ENCODE measurements at places on chromosomes 6 and 20.

DNA sequence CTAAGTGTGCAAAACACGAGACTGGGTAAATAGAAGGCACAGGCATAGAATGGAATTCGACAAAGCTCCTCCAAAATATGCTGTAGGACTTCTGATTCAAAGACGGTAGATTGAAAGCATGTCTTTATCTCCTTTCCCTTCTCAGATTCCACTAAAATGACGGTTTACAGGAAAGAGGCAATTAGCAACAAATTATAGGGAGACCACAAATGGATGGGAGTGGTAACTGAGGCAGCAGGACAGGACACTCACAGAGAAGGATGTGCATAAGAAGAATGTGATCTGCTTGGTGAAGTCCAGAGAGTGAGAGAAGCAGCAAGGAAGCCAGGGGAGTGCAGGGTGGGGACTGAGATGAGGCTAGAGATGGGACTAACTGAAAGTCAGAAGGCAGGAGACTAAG lies 113.4 kb upstream of the MRPS10 start:
- DNase-seq: no peak

GRCh38 chr6:135475292-135475886 lies 22.2 kb downstream of the AHI1 start:
- DNase-seq: peak; percentile 89

DNA sequence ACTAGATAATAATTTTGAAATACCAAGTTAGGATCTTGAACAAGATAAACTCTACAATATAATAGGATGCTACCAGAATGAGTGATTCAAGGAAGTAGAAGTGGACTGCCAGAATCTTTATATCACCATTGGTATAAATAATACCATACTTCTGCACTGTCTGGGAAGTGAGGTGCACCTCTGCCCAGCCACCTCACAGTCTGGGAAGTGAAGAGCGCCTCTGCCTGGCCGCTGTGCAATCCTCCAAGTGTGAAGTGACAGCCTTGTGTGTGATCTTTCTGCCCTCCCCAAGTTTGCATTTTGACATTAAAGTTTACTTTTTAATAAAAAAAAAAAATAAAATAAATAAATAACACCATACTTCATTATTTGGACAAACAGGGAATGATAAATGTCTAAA lies 18.8 kb downstream of the LATS1 start:
- no peak for DNase-seq

GRCh38 chr6:135461208-135461607 lies 36.3 kb downstream of the AHI1 start:
- peak; percentile 15 for DNase-seq

GRCh38 chr20:40592941-40593340 lies 96.1 kb downstream of the MAFB start:
- DNase-seq: no peak

DNA sequence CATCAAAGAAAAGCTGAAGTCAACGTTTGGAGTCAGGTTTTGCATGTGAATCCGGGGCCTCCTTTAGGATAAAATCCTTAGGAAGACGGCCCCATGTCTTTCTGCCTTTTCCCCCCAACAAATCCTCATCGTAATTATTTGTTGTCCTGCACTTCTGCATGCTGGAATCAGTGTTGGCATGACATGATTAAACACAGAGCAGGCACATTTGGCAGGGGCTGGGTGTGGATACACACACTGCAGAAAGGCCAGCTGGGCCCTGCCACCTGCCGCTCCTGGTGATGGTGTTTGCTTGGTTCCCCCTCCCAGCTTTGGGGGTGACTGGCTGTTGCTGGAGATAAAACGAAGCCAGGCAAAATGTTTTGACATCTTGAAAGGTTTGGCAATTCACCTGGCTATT lies 46.3 kb upstream of the FOXA2 start:
- DNase-seq: no peak

GRCh38 chr6:88749849-88750248 lies 213.6 kb downstream of the RNGTT start:
- no peak for DNase-seq

DNA sequence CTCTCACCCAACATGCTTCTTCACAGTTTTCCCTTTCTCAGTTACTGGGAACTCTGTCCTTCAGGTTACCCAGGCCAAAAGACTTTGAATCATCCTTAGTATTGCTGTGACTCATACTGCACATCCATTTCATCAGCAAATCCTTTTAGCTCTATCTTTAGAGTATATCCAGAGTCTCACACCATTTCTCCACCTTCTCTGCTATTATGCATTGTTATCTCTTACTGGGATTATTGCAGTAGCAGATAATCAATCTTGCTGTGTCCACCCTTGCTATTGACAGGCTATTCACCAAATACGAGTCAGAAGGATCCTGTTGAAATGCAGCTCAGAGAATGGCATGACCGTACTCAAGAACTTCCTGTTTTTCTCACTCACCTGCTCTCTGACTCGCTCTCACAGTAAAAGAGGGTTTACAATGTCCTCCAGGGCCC lies 57.3 kb downstream of the BCKDHB start:
- DNase-seq: peak; percentile 82

- no peak for DNase-seq
Observed at GRCh38 chr6:43780941-43781928, 11.2 kb downstream of the VEGFA start.

GRCh38 chr20:42336576-42336975 lies 718.4 kb upstream of the CHD6 start:
- no peak for DNase-seq

DNA sequence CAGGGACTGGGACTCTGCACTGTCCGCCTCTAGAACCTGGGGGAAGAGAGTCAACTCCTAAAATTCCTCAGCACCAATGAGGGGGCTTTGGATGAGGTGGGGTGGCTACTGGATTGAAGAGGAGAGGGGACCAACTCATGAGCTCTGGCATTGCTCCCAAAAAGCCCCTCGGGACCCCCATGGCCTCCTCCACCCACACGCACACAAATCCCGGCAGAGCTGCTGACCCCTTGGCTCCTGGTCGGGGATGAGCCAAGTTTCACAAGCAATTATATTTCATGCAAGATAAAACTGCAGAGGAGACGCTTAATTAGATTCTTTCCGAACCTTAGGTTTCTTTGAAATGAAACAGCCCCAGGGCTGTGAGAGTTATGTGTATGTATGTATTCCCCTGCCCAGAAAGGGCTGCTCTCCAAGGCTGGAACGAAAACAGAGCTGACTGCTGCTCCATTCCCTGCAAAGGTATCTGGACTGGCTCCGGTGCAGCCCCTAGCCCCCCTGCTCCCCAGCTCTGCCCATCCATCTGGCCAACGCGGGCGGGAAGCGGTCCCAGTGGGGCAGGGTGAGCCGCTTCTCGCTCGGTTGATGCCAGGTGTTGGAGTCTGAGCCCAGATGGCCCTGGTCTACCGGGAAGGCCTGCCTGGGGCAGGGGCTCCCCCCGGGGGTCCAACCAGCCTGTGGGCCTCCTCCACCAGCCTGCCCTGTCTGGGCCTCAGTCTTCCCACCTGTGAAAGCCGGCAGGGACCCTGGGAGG lies 46.8 kb upstream of the STX16 start:
- DNase-seq: no peak

GRCh38 chr6:47733879-47734558 lies 35.6 kb downstream of the ADGRF4 start:
- DNase-seq: peak; percentile 16

GRCh38 chr20:35269055-35269781 lies 8.7 kb downstream of the MMP24OS start:
- DNase-seq: peak; percentile 45

GRCh38 chr6:1482381-1483166 lies 93.2 kb downstream of the FOXF2 start:
- no peak for DNase-seq

- DNase-seq: no peak
Observed at GRCh38 chr6:139967497-139967896, 593.0 kb upstream of the CITED2 start.

DNA sequence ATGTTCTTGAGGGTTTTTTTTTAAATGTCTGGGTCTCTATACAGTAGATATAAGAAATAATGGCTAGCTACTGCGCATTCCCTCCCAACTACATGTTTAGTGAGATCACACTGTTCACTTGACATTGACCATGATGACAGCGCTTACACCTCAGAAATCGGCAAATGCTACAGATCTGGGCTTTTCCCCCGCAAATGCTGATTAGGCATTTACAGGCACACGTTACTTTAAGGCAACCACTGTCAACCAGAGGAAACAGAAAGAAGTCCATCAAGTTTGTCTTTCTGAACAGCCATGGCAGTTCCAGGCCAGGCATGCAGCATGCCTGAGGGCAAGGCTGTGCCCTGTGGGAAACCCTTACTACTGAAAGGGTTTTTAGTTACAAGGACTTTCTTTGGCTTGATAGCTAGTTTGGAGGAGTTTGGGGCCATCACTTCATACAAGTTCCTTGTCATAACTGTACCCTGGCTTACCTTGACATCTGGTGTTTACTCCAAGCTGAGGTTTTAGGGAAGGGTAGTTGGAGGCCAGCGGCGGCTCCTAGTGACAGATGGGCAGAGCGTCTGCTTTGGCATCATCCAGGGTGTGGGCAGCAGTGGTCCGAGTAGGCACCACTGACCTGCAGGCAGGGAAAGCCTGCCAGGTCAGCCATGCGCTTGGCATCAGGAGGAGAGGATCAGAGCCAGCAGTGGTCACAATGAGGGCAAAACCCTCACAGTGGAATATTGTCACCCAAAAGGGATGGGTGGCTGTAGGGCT lies 43.0 kb downstream of the CFAP61 start:
- DNase-seq: no peak

- DNase-seq: peak; percentile 71
Observed at GRCh38 chr6:127190552-127190951, 72.1 kb downstream of the RSPO3 start.

- DNase-seq: no peak
Observed at GRCh38 chr6:159201336-159201735, 32.1 kb downstream of the FNDC1 start.

DNA sequence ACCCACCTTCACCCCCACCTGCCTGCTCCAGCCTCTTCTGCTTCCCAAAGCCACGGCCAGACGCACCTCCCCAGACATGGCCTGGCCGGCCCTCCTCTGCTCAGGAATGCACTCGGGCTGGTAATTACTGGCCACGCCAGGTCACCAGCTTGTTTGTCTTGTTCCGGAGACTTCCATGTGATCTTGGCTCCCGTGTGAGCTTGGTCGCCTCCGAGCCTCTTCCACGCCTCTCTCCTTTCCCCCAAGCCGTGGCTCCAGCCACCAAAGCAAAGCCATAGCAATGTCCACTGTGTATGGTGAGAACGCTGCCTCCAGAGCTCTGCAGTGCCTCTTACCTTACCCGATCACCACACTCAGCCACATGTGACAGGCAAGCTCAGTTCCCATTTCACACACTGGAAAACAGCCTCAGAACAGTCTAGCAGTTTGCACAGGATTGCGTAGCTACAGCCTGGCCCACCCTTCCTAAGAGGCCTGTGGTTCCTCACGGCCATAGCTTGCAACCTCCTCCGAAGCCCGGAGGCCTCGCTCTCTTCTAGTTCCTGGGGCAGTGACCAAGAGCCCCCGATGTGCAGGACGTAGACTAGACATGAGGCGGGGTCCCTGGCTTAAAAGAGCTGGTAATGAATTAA lies 48.1 kb upstream of the AFDN start:
- DNase-seq: no peak

DNA sequence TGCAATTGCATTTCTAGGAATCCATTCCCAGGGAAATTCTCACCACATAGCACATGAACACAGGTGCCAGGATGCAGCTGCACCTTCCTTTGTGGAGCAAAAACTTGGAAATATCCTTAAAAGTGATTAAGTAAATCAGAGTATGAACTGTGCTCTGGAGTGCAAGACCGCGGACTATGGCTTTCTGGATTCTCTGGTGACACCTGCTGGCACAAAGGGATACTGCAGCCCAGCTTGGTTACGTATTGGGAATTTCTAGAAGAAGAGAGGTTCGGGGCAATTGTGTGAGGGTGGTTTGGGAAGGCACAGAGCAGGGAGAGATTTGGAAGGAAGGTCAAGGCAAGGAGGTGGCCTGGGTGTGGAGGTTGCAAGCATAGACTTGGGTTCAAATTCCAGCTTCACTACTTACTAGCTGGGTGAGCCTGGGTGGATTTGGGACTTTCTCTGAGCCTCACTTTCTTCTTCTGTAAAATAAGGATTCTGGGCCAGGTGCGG lies 15.9 kb upstream of the PEDS1 start:
- peak; percentile 70 for DNase-seq

- peak; percentile 33 for DNase-seq
Observed at GRCh38 chr20:3248167-3248992, 9.4 kb upstream of the SLC4A11 start.

- DNase-seq: no peak
Observed at GRCh38 chr6:3418496-3419060, 38.3 kb downstream of the SLC22A23 start.

- no peak for DNase-seq
Observed at GRCh38 chr20:61439251-61439650, 187.2 kb downstream of the CDH4 start.

DNA sequence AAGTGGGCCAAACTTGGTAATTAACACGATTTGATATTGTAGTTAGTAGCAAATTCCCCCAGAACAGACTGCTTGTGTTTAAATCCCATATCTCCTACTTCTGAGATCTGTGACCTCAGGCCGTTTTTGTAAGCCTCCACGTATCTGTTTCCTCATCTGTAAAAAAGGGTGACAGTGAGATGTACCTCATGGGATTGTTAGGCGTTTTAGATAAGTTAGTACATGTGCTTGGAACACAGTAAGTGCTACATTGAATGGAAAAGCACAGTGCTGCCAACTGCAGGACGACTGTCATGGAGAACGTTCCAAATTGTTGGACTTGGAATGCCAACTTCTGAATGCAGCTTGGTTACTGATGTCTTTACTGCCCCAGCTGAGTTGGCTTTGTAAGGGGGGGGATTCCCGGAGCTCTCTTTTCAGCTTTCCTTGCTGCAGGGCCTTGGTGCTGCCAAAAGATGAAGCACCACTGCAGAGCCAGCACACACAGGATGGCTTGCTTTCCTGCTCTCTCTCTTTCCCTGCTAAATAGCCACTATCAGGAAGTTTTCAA lies 108.6 kb downstream of the OPN5 start:
- no peak for DNase-seq

DNA sequence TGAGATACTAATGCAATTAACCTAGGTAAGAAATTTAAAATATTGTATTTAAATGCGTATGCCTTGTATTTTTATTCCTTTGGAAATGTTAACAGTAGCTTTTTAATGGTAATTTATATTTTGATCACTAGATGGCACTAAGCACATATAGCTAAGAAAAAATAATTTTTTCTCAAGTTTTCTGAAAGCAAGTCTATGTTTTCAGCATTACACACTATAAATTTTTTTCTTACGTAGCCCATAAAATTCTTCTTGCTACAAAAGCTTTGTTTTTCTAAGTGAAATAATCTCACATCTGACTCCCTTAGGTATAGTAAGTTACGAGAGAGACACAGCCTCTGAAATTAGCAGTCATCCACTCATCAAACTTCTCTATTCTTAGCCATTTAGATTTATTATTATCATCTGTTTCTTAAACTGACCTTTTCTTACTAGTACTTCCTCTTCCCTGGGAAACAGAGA lies 35.7 kb downstream of the TSPYL4 start:
- DNase-seq: peak; percentile 42

DNA sequence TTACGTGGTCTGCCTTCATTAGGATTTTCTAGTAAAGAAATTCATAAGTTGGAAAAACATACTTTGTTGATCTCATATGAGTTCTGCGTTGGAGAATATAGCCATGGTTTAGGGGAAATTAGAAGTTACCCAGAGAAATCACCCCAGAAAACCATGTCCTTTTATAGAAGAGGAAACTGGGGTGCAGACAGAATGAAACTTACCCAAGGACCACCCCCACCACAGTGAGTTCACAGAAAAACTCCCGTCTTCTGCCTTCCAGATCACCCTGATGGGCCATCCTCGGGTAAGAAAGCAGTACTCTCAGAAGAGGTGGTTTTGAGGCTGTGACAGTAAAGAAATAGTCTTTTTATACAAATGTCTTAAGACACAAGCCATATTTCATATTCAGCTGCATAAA lies 25.1 kb upstream of the MAFB start:
- DNase-seq: no peak

- DNase-seq: no peak
Observed at GRCh38 chr20:60862601-60863000, 389.5 kb upstream of the CDH4 start.
